ENCODE measurements at places on chromosomes 6 and 20.

GRCh38 chr6:151058021-151058733 is 181.6 kb upstream of the AKAP12 start:
- DNase-seq = peak; percentile 58

- DNase-seq = peak; percentile 63
Observed at GRCh38 chr6:148973538-148974208, 226.8 kb downstream of the UST start.

GRCh38 chr6:140541288-140541687 is 1166.8 kb upstream of the CITED2 start:
- peak; percentile 76 for DNase-seq

- DNase-seq = no peak
Observed at GRCh38 chr20:44650771-44651433, 597 bp downstream of the ADA start.

GRCh38 chr20:64216036-64216435 is 39.5 kb upstream of the PCMTD2 start:
- DNase-seq = no peak

DNA sequence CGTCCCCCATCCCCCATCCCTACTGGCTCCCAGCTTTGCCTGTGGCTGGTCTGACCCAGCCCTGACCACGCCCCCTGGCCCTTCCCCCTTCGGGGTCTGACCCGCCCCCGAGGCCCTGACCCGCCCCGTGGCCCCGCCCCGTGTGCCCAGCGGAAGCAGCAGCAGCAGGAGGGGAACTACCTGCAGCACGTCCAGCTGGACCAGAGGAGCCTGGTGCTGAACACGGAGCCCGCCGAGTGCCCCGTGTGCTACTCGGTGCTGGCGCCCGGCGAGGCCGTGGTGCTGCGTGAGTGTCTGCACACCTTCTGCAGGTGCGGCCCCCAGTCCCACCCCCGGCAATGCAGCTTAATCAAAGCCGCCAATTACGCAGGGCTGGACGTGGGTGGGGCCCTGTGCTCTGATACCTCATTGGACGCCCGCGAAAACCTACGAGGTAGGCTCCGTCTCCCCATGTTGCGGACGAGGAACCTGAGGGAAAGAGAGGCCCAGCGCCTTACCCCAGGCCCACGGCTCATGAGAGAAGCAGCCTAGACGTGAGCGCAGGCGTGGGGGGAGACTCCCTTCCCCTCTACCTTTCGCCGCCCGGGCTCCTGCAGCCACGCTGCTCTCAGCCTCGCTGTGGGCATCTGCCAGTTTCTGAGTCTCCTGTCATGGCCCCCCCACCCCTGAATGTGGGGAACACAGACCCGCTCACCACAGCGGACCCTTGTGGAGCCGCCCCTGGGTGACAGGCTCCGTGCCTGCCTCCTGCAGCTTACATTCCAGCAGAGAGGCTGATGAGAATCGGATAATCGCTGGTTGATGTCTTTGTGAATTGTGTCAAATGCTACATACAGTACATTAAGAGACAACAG is 12.8 kb downstream of the RBCK1 start:
- DNase-seq = no peak

GRCh38 chr6:75524322-75524972 is 30.8 kb upstream of the FILIP1 start:
- peak; percentile 80 for DNase-seq

Measured in fibroblast of skin of scalp (primary cell).